ENCODE measurements at places on chromosomes 7 and 10.

- DNase-seq, result no peak
Measured at GRCh38 chr10:79298403-79299244, 48.6 kb upstream of the PPIF start.

GRCh38 chr10:101066896-101067355 lies 5.1 kb downstream of the KAZALD1 start:
- DNase-seq, result no peak

DNA sequence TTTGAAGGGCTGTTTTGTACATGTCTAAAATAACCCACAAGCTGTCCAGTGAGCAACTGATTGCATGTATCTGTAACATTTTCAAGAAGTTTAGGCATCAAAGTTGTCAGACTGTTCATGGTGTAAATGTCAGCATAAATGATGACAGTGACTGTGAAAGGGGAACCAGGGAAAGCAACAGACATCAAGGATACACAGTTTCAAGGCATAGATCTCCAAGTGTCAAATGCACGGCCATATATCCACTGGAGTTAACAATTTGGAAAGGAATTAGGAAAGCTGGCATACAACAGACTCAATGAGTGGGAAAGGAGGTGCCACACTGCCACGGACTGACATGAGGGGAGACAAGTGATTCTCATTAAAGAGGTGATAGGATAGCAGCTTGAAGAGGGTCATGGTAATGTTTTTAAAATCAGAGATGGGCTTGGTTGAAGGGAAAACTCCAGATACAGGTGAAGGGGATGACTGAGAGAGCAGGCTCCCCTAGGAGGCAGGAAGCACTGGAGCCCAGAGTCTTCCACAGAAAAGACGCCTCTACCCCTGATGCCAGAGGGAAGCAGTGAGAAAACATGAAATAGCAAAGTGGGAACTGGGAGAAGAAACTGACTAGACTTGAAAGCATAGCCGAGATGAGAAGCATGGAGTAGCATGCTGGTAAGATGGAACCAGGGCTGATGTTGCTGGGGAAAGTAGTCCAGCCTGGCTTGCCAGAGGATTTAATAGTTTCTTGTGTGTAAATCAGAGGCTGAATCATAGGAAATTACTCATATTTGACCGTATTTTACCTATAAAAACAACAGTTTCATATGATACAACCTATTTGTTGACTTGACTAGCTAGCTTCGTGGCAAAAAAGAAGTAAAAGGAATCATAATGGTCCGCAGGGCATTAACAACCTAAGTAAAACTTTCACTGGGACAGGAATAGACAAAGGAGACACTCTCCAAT lies 18.6 kb downstream of the NSMCE4A start:
- DNase-seq, result no peak

DNA sequence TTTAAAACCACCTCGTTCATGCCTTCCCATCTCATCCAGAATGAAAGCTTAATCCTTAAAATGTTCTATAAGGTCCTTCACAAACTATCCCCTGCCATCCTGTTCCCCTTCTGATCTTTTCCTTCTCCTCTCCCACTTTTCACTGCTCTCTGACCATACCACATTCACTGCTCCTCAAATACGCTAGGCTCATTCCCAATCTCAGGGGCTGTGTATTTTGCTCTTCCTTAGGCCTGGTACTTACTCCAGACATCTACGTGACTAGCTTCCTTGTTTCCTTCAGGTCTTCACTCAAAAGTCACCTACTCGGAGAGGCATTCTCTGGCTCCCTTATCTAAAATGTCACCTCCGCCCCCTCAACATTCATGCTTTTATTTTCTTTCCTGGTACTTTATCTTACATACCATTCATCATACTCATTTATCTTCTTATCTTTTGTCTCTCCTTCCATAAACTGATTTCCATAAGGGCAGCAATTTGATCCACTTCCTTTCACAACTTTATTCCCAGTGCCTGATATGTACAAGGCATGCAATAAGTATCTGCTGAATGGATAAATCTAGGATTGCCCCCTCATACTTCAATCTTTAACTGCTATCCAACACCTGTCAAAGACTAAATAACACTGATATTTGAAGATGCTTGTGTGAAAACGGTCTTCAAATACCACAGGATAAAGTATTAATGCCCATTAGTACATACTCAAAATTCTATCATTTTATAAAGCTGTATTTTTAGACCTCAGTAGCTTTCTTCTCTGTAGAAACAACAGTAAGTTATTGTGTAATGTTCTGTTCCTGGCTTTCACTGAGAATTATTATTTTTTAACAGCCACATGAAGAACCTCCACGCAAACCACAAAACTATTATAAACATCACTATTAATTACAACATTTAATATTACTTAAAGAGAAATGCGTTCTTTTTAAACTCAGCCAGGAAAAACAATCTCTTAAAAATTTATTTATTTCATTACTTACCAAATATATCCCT lies 27.0 kb downstream of the JMJD1C start:
- no peak for DNase-seq

GRCh38 chr7:12635830-12636229 lies 51.6 kb upstream of the ARL4A start:
- DNase-seq, result peak; percentile 19

GRCh38 chr7:77222065-77222464 lies 22.4 kb upstream of the FGL2 start:
- DNase-seq, result no peak

Measured in GM23338 (cell line).